ENCODE measurements at places on chromosomes 16 and 17.

DNA sequence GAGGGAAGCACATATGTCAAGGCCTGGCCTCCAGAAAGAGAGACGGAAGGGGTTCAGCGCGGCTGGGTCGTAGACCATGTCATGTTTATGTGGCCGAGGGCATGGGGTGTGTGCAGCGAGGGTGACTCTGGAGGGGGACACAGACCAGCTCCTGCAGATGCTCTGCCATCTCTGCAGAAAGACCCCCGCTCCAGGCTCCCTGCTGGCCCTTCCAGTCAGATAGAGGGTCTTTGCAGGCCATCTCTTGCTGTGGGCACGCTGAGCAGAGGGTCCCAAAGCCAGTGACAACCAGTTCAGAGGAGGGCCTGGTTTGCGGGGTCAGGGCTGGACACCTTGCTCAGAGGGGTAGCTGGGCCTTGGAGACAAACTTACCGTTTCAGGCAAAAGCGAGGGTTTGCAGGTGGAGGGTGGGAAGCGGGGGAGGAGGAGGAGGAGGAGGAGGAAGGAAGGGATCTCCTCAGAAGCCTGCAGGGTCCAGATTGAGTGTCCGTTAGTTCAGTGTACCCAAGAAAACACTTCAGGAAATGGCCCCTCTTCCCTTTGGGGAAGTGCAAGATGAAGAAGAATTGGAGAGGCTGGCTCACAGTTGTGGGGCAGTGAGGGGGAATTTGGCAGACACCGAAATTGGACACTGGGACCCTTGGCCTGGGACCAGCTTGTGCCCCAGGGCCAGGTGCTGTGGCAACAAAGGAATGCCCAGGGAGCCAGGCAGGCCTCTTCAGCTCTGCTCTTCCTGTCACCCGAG lies 102.8 kb downstream of the CMIP start:
- no peak for DNase-seq

- DNase-seq: peak; percentile 74
These were observed 167.5 kb downstream of the RAB11FIP4 start for GRCh38 chr17:31558748-31559583.

DNA sequence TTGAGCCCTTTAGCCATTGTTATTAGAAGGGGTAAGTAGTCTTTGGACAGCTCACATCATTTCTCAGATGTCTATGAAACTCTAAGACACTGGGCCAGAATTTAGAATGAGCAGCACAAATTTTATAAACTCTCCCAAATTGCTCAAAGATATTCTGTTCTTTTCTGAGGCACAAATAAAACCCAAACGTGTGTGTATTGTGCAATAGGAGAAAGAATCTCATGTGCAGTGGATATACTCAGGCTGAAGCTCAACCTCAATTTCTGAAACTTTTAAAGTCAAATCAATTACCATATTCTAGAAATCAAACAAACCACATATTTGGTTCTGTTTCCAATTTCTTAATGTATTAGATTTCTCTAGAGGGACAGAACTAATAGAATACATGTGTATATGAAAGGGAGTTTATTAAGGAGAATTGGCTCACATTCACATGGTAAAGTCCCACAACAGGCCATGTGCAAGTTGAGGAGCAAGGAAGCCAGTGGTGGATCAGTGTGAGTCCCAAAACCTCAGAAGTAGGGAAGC lies 403.6 kb downstream of the RBFOX1 start:
- no peak for DNase-seq

GRCh38 chr17:78381601-78382232 lies 3.3 kb downstream of the PGS1 start:
- DNase-seq: no peak
